ENCODE measurements at places on chromosomes 1 and 21.

DNA sequence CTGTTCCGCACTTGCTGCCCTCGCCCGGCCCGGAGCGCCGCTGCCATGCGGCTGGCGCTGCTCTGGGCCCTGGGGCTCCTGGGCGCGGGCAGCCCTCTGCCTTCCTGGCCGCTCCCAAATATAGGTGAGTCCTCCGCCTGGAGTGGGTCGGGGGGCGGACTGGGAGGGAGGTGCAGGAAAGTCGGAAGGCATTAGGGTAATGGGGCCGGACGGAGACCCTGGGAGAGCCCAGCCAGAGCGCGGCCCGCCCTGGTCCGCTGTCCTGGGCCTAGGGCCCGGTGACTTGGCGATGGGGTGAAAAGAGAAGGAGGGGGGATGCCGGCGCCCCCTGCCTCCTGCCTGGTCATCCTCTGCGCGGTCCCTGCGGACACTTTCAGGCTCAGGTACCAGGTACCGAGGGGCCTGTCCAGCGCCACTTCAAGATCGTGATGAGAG lies 243 bp downstream of the ADAM15 start:
- no peak for DNase-seq

DNA sequence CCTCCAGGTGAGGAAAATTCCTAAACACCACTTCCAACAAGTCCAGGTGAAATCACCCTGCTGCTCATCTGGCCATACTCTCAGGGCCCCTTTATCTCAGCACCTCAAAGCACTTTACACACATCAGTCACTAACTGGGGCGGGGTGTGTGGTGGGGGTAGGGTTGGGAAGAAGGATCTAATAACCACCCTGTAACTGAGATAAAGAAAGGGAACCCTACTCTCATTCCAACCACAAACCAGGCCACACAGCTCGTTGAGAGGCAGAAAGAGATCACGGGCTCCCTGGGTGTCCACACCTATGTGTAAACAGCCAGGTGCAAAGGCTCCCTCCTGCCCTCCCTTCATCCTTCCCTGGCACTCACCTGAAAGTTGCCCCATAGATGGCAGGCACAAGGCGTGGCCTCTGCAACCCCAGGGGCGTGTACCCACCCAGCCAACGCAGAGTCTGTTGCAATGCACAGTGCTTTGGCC lies 20.4 kb downstream of the GPR161 start:
- DNase-seq = no peak

DNA sequence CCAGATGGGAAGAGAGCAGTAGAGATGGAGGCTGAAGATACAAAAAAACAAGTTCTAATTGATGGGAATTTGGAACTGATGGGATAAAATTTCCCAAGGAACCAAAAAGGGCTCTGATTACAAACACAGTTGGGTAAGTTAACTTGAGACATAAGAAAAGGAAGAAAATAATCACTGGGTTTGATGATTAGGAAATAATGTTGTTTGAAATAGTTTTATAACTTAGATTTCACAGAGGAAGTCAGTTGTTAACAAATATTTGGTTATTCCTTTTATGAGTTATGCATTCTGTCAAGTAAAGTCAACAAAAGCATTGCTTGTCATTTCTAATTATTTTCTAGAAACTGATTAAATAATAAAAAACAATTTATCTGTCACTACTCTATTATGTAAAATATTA lies 20.4 kb upstream of the SUCO start:
- DNase-seq = no peak

DNA sequence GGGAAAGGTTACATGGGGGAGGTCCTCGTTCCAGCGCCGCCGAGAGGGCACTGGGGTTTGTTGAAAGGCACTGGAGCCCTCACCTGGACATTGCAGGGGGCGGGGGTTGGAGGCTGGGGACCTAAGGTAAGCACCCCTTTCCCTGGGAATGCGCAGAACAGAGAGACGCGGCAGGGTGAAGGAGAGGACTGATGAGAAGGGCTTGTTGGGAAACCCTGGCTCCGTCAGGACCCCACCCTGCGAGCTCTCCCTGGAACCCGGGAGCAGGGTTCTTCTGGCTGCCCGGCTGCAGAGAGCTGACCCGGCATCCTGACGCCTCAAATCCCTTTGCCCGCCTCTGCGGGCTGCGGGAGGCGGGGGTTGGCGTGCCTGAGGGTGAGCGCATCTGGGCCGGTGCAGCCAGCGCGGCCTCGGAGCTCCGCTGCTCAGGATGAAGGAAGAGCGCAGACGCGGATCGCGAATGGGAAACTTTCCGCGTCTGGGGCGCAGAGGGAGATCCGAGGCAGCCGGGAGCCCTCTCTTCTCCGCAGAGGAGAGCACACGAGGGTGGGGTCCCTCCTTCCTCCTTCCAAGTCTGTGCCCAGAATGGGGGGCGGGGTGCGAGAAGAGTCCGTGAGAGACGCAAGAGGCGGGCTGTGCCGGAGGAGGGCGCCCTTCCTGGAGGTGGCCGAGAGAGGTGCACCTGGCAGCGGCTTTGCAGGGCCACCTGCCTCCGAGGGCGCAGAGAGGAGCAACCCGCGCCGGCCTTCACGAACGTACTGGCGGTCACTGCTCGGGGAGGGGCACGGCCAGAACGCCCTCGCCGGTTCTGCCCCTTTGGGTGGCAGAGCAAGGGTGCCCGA lies 2.4 kb downstream of the IGSF21 start:
- no peak for DNase-seq

- DNase-seq = no peak
These were observed 296.3 kb downstream of the PRDM2 start for GRCh38 chr1:13996334-13996733.

DNA sequence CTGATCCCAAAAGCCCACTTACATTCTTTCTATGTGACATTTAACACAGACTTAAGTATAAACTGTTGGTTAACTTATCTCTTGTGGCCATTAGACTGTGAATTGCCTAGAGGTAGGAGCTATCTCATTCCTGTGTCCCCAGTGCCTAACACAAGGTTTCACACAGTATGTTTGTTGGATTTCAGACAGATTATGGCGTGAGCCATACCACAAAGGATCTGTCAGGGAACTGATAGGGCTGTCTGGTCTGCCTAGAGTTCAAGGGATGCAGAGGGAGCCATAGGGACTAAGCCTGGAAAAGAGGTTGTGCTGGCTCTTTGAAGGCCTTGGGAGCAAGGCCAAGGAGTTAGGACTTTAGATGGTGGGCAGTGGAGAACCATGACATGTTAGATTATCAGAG lies 40.0 kb downstream of the MEF2D start:
- no peak for DNase-seq

DNA sequence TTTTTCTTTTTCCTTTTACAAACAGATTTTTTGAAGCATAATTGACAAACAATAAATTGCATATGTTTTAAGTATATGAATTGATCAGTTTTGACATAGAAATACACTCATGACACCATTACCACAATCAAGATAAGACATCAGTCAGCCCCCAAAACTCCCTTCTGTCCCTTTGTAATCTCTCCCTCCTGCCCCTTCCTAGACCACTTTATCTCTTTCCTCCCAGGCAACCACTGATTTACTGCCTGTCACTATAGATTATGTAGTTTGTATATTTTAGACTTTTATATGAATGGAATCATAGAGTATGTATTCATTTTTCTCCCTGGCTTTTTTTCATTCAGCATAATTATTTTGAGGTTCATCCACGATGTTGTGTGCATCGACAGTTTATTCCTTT lies 6.9 kb upstream of the SYT14 start:
- DNase-seq = no peak

DNA sequence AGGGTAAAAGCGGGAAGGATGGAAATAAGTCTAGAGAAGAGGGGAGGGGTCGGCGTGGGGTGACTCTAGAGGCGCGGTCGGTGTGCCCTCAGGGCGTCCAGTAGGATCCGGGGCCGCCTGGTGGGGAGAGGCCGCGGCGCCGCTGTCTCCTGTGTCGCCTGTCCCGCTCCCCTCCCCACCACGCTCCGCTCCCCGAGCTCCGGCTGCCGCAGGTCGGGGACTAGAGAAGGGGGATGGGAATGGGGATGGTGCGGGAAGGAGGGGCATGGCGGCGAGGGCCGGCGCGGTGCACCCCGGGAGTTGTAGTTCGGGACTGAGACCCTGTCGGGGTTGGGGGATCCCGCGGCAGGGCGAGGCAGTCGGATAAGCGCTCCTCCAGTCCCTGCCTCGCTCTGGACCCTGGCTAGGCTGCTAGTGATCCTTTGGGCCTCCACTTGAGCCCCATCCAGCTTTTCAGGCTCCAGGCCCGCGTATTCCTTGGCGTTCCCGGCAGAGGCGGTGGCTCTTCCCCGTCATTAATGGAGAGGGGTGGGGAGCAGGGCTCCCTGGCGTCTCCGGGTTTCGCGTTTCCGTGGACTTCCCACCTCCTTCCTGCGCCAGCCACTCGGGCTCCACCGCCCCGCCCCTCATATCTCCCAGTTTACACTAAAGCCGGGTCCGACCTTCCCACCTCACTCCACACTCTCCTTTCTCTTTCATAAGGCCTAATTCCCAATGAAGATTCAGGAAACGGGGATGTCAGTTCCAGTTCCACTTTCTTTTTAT lies at the start of gene ENTREP3:
Gene ENTREP3 (minus strand): TSS at position 241 of the 765 bp plus-strand sequence. CDS start 606 bp downstream, outside the sequence.
- DNase-seq = peak; percentile 91

- peak; percentile 33 for DNase-seq
These were observed 8.2 kb downstream of the CEP170 start for GRCh38 chr1:243246916-243247315.

DNA sequence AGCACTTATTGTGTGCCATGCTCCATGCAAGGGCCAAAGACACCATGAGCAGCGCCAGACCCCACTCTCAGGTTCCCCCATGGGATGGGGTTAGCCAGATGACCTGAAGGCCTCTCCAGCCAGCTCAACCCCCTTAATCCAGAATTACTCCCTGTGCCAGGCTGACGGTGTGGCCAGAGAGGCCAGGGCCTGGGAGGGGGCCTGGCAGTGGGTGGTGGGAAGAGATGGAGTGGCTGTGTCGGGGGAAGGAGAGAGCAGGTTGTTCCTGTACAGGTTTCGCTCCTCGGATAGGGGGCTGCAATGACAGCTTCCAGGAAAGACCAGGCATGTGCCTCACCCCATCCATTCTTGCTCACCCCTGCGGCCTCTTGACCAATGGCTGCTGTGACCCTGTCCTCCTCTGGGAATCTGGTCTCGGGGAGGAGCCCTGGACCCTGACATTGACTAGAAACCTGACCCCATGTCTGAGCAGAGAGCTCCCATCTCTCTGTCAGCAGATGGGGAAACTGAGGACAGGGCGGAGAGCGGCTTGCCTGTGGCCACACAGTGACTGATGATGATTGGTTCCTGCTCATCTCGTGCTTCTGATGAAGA lies 345.3 kb downstream of the MATN1 start:
- no peak for DNase-seq

DNA sequence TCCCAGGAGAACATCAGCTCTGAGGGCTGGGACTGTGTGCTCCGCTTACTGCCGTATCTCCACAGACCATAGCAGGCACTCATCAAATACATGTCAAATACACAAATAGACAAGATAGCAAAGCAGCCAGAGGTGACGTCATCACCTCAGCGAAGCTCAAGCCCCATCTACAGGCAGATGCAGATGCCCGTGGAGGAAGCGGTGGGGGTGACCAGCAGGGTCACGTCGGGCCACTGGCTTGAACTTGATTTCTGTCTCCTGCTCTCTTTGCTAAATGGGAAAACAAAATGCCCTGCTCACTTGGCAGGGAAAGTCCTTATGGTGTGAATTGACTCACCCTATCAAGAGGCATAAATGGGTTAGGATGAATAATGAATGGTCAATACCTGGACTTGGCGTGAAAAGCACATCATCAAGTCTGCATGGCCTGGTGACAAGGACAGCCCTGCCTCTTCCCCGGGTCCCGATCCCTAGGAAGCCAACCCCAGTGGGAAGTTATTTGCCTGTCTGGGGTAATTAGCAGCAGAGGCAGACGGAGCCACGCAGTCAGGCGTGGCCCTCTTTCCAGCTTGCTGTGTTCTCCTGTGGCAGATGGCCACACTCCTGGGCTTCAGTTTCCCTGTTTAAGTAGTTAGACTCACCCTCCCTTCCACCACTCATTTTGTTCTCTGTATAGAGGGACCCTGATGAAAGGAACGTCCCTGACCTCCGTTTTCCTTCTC lies 536.0 kb downstream of the NPHP4 start:
- peak; percentile 15 for DNase-seq

DNA sequence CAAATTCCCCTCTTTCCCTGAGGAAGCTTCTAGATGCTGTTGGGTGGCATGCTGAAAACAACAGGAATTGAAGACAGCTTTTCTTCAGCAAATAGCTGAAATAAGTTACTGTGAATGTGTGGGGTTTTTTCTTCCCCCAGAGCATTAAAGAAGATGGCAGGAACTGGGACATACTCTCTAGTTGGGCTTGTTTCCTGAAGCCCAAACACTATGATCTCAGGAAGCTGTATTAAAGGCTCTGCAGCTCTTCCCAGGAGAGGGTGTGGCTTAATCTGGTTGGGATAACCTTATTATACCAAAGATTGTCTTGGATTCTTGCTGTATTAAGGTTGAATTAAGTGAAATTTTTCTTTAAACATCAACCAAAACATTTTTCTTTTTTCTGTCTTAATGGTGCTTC lies 64.9 kb upstream of the LMO4 start:
- no peak for DNase-seq

GRCh38 chr1:170149241-170149640 lies 3.5 kb downstream of the NTMT2 start:
- DNase-seq = no peak

DNA sequence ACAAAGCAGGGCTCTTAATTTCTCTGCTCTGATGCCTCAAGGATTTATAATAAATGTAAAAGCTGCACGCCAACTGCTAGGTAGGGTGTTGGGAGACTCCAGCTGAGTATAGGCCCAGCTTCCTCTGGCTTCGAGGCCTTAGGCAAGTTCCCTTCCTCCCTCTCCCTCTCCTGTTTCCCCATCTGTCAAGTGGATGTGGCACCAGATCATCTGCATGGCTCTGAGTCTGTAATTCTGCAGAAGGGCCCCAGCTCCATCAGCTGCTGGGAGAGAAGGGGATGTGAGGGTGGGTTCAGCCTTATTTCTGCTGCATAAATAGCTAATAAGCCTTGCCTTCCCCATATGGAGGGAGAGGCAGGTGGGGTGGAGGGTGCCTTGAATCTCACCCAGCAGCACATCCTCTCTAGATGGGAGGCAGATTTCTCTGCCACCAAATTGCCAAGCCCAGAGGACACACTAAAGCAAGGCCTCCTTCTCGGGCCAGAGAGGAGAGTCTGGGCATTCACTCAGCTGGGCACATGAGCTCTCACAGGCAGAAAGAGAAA lies 3.8 kb downstream of the TRIM62 start:
- DNase-seq = no peak

- DNase-seq = peak; percentile 37
These were observed 6.8 kb downstream of the MIER1 start for GRCh38 chr1:66931590-66931989.

DNA sequence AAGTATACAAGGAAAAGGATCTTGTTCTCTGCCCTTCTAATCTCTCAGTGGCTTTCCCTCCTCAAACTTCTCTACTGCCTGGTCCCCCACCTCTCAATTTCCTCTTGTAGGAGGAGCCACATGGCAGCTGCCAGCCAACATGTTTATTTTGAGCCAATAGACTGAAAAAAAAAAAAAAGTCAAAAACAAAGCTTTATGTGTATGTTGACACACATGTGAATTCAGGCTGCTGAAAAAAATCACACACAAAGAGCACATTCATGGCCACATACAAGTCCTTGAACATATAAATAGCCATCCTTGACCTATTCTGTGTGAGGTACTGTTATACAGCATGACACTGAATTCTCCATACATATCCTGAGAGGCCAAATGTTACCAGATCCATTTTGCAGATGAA lies 3.7 kb downstream of the PTPN14 start:
- DNase-seq = no peak

All from NAMALWA (cell line).